ENCODE measurements at places on chromosomes 11 and 22.

DNA sequence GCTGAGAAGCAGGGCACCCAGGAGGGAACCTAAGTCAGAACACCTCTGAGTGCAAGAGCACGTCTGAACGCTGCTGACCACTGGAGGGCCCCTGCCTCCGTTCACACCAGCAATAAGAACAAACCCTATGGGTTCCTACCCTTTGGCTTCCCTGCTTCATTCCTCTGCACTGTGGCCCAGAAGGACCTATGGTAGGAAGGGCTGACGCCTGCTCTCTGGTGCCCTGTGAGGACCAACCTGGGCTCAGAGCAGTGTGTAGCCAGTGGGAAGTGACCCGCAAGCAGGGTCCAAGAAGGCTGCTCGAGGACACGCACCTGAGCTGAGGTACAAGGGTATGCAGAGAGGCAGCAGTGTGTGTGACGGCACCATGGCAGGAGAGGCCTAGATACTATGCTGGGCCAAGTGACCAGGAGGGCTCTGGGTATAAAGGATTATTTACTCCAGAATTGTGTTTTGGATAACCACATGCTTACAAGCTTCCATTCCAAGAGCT is 68.8 kb upstream of the CLTCL1 start:
- no peak for DNase-seq

DNA sequence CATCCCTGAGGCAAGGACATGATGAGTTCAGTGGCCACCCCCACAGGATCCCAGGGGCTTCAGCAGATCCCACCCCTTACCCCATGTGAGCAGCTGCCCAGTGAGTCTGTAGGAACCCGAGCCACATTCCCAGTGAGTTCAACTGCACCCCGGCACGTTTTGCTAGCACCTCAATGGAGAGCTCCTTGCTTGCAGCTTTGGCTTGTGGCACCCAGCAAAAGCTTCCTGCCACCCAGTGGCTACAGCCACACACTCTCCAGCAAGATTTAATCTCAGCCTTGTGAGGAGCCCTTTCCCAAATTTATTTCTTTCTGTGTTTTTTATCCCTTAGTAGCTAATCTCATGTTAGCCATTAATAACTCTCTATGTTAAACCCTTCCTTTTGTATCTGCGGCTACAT is 4.0 kb downstream of the SAA1 start:
- DNase-seq: no peak

DNA sequence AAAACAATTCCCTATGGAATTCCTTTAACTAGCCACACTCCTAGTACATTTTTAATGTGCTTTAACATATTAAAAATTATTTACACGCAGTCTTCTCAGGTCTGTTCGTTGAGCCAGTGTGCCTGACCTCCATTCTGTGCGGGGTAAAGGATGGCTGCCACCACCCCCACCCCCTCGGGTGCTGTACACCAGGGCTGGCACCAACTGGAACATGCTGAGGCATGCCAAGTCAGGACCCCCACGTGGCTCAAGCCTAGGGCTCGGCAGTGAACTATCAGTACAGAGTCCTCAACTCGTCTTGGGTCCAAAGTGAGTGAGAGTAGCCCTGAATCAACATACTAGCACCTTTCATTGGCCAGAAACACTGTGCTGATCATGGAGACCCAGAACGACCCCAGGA is 32.5 kb upstream of the PHF21B start:
- DNase-seq: no peak

DNA sequence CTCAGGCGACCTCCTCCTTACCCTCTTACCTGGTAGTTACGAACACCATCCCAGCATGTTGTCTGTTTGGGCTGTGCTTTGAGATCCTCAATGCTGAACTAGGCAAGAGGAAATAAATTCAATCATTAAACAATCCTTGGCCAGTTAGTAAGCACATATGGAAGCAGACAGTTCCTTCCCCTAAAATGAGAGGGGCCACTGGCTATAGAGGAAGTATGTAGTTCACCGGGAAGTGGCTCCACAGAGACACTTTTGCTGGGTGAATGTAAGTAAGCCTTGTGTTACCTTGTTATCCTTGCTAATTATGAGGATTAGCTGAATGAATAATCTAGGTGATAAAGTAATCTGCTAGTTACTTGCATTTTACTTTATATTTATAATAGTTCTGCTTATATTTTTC is 2.9 kb downstream of the THYN1 start:
- no peak for DNase-seq

- DNase-seq: no peak
Measured at GRCh38 chr11:65662247-65662798, 393 bp downstream of the RELA start.

DNA sequence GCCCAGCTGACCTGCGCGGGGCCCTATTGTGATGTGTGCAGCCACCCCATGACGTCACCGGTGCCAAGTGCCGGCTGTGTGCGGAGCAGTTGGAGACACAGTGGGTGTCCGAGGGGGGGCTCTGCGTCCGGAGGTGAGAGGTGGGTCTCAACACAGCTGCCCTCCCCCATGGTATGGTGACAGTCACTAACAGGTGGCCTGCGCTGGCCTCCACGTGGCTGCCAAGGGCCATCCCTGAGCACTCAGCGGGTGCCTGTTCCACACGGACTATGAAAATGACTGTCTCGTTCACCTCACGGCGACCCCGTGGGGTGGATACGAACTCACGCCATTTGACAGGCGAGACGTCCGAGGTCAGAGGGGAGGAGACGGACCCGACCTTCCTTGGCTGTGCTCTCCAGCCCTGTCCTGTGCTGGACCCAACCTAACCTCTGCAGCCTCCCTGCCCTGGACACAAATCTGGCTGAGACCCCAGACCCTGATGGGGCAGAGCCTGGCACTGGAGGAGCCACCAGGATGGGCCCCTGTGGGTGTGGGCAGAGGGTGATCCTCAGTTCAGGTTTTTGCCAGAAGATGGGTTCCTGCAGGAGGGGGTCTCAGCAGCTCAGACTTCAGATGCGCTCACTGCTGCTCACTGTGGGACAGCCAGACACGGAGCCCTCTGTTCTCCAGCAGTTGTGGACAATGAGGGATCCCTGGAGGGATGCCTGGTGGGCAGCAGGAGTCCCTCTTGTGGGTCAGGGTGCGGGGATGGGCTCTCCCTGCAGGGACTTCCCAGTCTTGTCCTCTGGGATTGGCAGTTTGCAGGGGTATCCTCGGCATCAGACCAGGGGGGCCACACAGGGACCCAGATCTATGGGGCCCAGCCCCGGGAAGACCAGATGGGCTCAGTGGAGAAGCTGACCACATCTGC is 6.3 kb downstream of the HRAS start:
- no peak for DNase-seq
